ENCODE measurements at places on chromosomes 12 and 14.

DNA sequence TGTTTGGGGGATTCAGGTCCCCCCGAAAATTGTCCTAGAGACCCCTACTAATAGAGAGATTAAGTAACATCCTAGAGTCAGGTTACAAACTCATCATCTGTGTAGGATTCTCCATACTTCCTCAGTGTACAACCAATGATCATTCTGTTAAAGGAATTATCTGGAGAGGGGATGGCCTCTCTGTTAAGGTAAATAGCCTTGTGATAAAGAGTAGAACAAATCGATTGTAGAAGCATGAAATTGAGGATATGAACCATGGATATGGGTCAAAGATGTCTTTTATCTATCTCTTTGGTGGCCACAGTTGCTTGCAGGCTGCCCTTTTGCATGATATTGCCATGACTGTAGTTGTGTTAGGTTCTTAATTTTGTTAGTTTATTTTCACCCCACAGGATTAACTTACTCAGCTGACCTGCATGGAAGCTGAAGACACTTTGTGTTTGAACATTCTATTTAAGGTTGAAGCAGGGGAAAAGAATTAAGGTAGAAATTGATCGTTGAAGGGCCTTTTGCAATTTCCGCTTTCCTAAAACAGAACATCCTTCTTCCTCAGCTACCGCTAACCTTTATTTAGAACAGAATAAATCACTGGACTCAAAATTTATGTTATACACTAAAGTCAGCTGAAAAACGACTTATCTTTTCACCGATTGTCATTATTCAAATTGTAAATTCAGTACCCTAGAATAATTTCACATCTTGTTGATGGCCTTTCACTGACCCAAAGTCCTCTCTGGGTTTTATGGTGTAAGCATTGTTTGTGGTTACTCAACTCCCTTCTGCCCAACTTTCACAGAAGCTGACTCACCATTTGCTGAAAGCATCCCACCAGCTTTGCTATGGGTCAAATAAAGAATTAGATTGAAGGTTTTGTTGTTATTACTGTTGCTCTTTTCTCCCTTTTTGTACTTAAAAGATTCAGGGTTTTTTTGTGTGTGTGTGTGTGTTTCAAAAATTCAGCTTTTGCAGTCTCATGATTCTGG is 52.3 kb downstream of the IRAK3 start:
- DNase-seq: peak; percentile 40

DNA sequence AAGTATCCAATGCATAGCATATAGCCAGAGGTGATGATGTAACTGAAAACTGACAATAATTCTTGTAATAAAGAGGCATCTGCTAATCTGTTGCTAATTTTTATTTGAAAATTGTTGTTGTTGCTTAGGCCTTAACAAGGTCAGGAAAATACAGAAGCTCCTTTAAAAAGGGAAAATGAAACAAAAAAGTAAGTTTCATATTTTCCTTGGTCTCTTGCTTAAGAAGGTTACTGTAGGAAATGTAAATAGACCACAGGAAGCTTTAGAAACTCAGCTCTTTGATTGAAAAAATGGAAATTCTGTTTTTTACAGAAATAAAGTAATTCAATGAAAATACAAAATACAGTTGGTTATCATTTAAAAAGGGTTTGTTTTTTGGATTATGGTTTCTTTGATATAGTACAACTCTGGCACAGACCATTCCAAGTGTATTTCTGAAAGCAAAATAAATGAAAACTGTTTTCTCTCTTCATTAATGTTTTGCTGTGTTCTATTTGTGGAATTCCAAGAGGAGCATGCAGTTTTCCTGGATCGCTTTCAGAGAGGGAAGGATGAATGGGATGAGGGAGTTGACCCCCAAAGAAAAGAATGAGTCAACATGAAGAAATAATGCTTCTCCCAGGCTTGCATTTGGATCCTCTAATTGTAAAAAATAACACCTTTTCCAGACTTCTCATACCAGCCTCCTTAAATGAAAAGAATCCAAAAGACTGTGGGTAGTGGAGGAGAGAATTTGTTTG is 398.0 kb upstream of the FAR2 start:
- no peak for DNase-seq

GRCh38 chr12:14171106-14171505 is 189.7 kb upstream of the GRIN2B start:
- DNase-seq: no peak

- no peak for DNase-seq
Measured at GRCh38 chr12:51862947-51863346, 14.4 kb upstream of the FIGNL2 start.

- peak; percentile 5 for DNase-seq
Measured at GRCh38 chr12:84874125-84874824, 38.3 kb downstream of the SLC6A15 start.

DNA sequence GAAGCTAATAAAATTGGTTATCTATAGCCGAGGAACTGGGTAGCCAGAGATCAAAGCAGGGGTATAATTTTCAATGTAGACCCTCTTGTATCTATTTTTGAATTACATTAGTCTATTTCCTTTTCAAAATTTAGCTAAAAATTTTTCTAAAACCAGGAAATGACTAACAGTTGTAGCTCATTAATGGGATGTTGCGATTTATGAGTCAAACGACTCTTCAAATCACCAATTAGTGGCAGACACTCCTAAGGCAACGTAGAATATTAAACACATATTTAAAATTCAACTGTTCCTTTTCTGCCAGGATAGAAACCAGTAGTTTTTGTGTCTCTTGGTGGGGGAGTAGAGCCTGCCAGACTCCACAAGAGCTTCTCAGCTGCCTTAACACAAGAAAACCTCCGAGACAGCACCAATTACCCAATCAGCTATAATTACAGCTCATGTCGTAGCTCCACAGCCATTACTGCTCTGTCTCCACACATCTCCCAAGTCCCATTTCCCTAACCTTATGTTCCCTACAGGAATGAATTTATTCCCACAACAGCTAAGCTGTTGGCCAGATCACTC is 26.9 kb downstream of the GCN1 start:
- DNase-seq: no peak

DNA sequence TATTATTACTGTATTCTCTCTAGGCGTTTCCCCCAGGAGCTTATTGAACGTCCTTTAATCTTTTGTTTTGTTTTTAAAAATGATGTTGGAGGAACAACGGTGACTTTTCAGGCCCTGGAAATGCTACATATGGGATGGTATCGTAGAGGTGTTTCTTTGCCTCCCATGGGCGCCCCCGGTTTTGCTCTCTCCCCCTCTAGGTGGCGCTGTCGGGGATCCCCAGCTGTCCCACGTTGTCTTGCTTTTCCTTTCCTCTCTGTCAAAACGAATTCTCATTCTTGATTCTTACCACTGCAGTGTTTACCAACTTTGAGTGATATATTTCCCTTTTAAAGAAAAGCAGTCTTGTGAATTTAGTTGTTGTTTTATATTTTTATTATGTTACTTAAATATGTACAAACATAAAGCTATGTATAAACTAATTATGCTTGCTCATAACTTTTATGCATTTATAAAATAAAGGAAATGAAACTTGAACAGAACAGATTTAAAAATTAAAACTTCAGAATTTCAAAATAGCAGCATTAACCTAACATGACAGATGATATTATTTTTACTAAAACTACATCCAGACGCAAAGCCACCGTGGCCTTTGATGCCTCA is 171.9 kb downstream of the RGS6 start:
- no peak for DNase-seq

- no peak for DNase-seq
Measured at GRCh38 chr14:88289234-88289633, 33.8 kb downstream of the KCNK10 start.
